Vein endothelial cell (primary cell): ENCODE measurements at places on chromosomes 6 and 20. TPM values are rescaled to one million over a fixed set of nuclear protein-coding genes. Genes with fewer than 3 reads are reported as not detected.

Gene EFCAB8
- under 0.01 TPM in 2 replicates for total RNA-seq

Gene PRRT1
- not detected in 2 replicates for total RNA-seq

Gene BLCAP
- 65.5 and 85.6 TPM in 2 replicates for total RNA-seq

Gene BLOC1S5
- total RNA-seq: 13.1 and 17.8 TPM in 2 replicates

Gene FLRT3
- 0.96 and 1.3 TPM in 2 replicates for total RNA-seq

Gene ADA
- total RNA-seq: 13.3 and 29.7 TPM in 2 replicates

Gene C6orf15
- total RNA-seq: 0.33 TPM in 1 of 2 replicates, not detected in the other

Gene VNN1
- 0.29 TPM in 1 of 2 replicates, not detected in the other for total RNA-seq

Gene TBX18
- total RNA-seq: 1.6 and 7.5 TPM in 2 replicates

Gene TMX4
- total RNA-seq: 21.6 and 27.3 TPM in 2 replicates

Gene SPTLC3
- 0.65 and 0.96 TPM in 2 replicates for total RNA-seq

Gene BEND3
- total RNA-seq: 6.1 and 7.5 TPM in 2 replicates

Gene GSTA4
- 13.7 and 14.9 TPM in 2 replicates for total RNA-seq

Gene ZSWIM1
- 15.2 and 16.7 TPM in 2 replicates for total RNA-seq

Gene TAGAP
- not detected in 2 replicates for total RNA-seq

Gene SYCP2
- total RNA-seq: 0.33 and 0.38 TPM in 2 replicates

Gene SIRPD
- total RNA-seq: not detected in 2 replicates

Gene ALDH5A1
- total RNA-seq: 0.48 and 0.98 TPM in 2 replicates

Gene EYS
- total RNA-seq: under 0.01 and 3.2 TPM in 2 replicates

Gene SLC22A1
- total RNA-seq: 0.19 and 0.65 TPM in 2 replicates

Gene GUCA1A
- not detected in 2 replicates for total RNA-seq

Gene MTFR2
- total RNA-seq: 2.0 and 4.8 TPM in 2 replicates

Gene FHL5
- total RNA-seq: not detected in 2 replicates

Gene DNAH8
- total RNA-seq: under 0.01 TPM in 2 replicates

Gene ZNF133
- 13.0 and 14.7 TPM in 2 replicates for total RNA-seq

Gene POU3F2
- not detected in 2 replicates for total RNA-seq

Gene JPH2
- total RNA-seq: 0.33 and 0.38 TPM in 2 replicates

Gene SS18L1
- 15.0 and 15.7 TPM in 2 replicates for total RNA-seq

Gene PAX1
- total RNA-seq: not detected in 2 replicates

Gene ACSS1
- total RNA-seq: 6.5 and 8.5 TPM in 2 replicates

Gene PLEKHG1
- 30.7 and 81.2 TPM in 2 replicates for total RNA-seq

Gene CGA
- not detected in 2 replicates for total RNA-seq

Gene SLC17A9
- 15.4 and 17.7 TPM in 2 replicates for total RNA-seq
